Activated naive CD4-positive, alpha-beta T cell treated with anti-CD3 and anti-CD28 coated beads for 36 hours (primary cell): ENCODE measurements at places on chromosomes 5 and 9. TPM values are rescaled to one million over a fixed set of nuclear protein-coding genes. Genes with fewer than 3 reads are reported as not detected.

GRCh38 chr9:128102861-128103588 lies 24.5 kb downstream of the PTGES2 start:
- no peak for DNase-seq

Gene BTNL3
- total RNA-seq = not detected

- no peak for DNase-seq
Observed at GRCh38 chr5:57696825-57697570, 214.4 kb upstream of the ACTBL2 start.

DNA sequence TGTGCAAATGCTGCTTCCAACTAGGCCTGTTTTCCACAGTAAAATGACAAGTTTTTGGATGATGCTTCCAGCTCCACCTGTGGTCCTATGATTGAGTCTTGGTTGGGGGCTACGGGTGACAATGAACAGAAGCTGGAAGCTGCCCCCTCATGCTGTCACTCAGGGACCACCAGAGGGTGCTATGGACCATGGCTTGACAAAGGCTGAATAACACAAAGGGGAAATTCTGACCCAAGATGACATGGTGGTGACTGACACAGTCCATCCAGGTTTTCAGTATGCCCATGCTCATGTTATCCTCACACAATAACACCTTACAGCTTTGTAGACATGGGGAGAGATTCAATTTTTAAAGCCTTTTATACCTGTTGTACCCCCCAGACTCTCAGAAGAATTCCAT lies 23.9 kb upstream of the SAP30L start:
- DNase-seq = peak; percentile 43

Gene SEC16A
- total RNA-seq = 44.1 TPM

DNA sequence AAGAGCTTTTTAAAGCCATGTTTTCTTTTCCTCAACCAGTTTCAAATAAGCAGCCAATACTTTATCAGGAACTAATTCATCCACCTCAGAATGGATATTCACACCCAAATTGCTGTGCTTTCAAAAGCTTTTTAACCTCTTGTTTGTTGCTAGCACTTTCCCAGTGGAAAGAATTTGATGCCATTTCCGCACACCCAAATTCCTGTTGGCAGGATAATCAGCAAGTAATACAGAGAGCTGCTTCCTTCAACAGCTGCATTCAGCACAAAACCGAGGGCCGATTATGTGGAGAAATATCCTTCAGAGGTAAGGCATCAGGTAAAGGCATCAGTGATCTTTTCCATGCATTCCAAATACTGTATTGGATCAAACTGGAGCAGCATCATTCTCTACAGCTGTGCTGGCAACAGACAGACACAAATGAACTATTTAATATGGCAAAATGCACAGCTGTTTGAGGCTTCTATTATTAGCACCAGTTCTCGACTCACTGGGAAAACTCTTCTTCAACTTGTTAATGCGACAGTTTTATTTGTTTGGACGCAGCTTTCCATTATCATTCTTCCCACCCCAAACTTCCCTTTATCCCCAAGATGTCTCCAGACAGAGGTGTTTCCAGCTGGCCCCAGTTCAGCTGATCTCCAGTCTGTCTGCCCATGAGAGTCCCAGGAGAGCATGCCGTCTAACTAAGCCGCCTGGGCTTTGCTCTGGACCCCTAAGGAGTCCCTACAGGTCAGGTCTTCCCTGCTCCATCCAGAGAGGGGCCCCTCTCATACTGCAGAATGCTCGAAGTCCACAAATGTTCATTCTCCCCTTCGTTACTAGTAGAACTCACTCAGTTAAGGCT lies 22.2 kb upstream of the MGAT1 start:
- no peak for DNase-seq

- DNase-seq = peak; percentile 36
Observed at GRCh38 chr9:74770508-74771261, 117.0 kb downstream of the TRPM6 start.

- no peak for DNase-seq
Observed at GRCh38 chr9:98240475-98240874, 15.0 kb downstream of the TBC1D2 start.

Gene SLC36A2
- total RNA-seq = not detected

DNA sequence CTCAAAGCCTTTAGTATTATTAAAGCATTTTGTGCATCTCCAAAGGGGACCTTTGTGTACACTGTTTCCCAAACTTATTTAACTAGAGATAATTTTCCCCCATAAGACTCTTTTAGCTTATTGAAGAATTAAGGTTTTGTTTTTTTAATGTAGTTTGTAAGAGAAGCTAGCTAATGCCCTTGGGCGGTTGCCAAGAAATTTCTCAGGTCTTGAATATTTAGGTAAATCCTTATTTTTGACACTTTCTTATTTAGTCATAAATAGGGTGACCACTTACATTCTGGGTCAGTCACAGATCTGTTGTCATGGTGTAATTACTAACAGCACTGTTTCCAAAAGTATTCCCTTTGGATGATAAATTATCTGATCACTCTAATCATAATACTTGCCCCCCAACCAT lies 27.2 kb downstream of the TNFAIP8 start:
- no peak for DNase-seq

DNA sequence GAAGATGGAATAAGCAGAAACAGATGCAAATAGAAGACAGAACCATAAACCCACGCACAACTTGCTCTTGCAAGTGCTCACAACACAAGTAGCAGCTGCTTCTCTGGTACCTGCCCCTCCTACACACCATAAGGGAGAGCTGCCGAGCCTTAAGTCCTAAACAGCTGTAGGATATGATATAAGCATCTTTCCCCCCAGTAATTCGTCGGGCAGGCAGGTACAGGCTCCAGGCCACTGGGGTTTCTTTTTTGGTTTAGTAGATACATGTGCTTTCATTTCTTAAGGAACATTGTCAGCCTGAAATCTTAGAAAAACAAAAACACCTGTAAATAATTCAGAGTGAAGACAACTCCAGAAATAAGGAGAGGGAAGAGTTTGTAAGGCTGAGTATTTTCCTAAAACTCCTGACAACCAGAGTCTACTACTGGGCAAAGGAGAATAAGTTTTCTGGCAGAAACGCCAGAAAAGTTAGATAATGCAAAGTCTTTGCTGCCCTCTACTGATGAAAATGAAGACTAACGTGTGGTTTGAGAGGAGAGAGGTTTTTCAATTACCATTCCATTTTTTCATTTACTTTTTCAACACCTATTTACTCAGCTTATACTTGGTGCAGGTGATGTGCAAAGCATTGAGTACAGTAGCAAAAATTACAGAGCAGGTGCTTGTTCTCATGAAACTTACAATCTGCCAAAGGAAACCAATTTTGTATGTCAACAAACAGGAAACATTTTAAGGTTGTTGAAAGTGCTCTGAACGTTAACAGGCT lies 20.1 kb upstream of the TCERG1 start:
- peak; percentile 5 for DNase-seq

Gene TEX48
- not detected for total RNA-seq

DNA sequence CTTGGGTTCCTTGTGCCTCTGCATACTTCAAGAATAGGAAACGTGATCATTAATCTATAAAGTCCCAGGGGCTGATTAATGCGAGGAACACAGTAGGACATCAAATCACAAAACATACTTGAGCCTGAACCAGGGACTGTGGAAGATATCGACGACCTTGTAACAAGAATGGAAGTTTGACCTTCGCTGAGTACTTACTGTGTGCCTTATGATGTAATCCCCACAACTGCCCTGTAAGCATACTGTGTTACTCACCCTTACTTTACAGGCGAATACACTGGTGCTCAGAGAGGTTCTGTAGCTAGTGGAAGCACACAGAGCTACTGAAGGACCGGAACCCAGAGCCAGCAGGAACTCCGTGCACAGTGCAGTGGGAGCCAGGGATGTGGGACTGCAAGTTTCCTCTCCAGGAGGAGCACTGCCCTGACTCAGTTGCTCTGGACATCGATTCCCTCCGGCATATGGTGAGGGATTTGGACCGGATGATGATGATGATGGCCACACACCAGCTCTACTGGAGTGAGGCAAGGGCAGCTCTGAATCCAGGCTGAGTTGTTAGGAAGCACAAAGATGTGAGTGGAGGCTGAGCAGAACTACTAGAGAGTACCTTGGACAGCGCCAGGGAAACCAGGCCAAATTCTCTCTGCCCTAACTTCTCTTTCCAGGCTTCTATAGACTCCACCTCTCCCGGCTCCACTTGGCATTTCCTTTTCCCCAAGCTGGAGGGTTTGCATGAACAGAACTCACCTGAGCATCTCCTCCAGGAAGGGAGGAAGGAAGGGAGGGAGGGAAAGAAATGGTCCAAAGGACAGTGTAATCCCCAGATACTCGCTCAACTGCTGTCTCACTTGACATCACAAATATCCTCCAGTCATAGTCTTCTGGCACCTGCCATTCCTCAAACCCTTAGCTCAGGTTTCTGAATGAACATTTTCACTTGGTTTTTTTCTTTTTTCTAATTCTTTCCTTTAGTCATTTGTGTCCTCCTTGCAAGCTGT lies 1.5 kb upstream of the GABBR2 start:
- peak; percentile 20 for DNase-seq

- no peak for DNase-seq
Observed at GRCh38 chr9:109730228-109730627, 49.8 kb upstream of the PALM2AKAP2 start.

DNA sequence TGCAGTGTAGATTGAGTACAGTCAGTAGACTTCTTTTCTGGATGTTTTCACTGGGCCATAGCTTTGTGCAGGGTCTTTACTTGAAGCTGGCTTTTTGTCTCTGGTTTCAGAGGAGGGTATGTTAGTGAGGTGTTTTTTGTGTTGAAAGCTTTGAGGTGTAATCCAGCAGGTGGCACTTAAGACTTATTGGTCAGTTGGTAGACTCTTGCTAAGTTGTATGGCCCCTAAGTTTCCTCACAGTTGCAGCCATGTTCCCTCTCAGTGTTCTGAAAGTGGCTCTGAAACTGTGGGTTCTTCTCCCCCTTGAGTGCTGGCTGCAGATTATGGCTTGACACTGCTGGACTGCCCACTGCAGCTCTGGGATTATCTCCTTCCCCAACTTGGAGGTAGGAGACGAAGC lies 55.7 kb upstream of the SLC44A1 start:
- DNase-seq = no peak

Gene UBE2QL1
- not detected for total RNA-seq

Gene FCN2
- total RNA-seq = not detected

Gene PKD2L2
- not detected for total RNA-seq

DNA sequence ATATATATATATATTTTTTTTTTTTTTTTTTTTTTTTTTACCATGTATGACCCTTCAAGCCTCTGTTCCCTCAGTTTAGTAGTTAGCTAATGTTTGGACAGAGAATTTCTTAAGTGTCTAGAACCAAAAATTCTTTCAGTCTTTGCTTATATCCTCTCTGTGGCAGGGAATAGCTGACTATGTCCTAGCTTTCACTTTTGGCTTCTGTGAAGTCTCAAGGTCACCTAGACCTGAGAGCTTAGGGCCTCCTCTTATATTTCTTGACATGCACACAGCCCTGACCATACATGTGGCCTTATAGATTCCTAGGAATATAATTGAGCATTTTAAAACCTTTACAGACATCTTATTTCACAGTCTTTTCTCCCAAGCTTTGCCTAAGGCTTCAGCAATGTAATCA lies 930.8 kb upstream of the CDH9 start:
- no peak for DNase-seq

- DNase-seq = no peak
Observed at GRCh38 chr5:41083306-41083705, 12.2 kb upstream of the MROH2B start.

DNA sequence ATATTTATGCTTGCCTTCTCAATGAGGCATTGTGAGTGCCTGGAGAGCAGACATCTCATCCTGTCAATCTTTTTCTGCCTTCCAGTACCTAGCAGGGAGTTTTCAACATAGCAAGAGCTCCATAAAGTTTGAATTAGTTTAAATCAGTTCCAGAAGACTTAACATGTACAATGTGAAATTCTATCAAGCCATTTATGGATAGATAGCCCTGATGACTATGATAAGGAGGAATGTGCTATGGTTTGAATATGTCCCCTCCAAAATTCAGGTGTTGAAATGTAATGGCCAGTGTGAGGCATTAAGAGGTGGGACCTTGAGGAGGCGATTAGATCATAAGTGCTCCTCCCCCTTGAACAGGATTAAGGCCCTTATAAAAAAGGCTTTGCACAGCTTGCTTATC lies 306.9 kb upstream of the SMARCA2 start:
- DNase-seq = no peak

Gene CDX1
- not detected for total RNA-seq

GRCh38 chr9:78368236-78368635 lies 71.3 kb downstream of the PSAT1 start:
- no peak for DNase-seq

Gene SAPCD2
- total RNA-seq = 3.8 TPM

DNA sequence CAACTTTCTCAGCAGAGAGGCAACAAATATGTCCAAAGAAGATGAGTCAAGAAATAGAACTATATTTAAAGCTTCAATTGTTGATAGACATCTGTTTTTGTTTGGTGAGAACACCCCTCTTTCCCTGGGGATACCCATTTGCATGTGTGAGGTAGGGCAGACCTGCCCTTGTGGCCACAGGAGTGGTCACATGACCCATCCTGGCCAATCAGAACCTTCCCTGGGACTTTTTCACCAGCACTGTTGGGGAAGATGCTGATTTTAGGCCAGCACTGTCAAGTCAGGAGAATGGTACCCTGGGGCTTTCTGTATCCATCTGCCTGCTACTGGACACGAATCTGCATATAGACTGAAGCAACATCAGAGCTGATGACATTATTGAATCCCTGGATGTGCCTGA lies 211.2 kb downstream of the CDK5RAP2 start:
- DNase-seq = peak; percentile 15

DNA sequence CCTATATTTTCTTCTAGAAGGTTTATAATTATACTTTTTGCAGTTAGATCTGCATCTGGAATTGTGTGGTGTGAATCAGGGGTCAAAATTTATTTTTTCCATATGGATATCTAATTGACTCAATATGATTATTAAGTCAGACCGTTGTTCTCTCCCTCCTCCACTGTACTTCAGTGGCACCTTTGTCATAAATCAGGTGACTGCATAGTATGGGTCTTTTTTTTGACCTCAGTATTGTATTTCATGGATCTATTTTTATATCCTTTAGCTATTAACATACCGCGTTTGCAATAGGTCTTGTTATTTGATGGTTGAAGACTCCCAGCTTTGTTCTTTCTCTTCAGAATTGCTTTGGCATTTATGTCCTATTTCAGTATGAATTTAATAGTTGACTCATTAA lies 107.4 kb downstream of the BOD1 start:
- no peak for DNase-seq
